ENCODE measurements at places on chromosomes 3 and 15. TPM values are rescaled to one million over a fixed set of nuclear protein-coding genes. Genes with fewer than 3 reads are reported as not detected.
A peak's percentile ranks its signal among the peaks of the same experiment; 100 is the strongest.

Gene IQCF5
- total RNA-seq: not detected

DNA sequence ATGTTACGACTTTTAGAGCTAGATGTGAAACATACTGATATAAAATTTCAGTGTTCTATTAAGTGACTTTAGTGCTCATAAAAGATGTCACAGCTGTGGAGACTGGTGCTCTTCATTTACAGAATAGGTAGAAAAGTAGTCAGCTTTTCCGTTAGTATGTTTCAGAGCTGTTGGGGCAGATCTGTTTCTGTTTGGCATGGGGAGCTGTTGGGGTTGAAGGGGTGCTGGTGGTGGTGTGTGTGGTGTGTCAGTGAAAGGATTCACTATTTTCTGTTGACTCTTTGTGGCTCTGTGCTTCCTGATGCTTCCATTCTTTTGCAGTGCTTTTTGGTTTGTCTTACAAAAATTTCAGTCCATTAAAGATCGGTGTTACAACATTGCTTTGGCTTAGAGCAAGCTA, 3.2 kb downstream of the UBE2E2 start:
- no peak for DNase-seq

Gene PLCH1
- total RNA-seq: 0.50 TPM

GRCh38 chr3:14077310-14077709, 47.4 kb downstream of the CHCHD4 start:
- DNase-seq: no peak

DNA sequence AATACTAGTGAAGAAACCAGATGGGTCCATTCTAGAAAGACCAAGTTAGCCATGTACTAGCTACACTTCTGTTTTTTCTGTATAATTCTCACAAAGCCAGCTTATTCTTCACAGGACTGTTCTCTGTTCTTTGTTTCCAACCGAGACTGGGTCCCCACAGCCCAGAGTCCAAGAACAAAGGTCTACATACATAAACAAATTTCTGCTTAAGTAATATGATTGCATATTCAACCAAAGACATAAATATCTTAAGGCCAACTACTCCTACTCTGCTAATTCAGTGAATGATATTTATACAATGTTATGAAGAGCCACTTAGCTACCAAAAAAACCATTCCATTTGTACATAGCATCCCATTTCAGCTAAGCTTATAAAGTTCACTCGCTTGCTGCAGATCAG, 299.8 kb upstream of the CCDC54 start:
- DNase-seq: no peak

- no peak for DNase-seq
Observed at GRCh38 chr3:102790747-102791325, 356.0 kb downstream of the ZPLD1 start.

Gene KBTBD8
- 3.0 TPM for total RNA-seq

GRCh38 chr3:4071481-4072184, 231.5 kb upstream of the SETMAR start:
- no peak for DNase-seq

- no peak for DNase-seq
Observed at GRCh38 chr3:112297714-112298113, 3.7 kb upstream of the SLC9C1 start.

Gene RUBCN
- total RNA-seq: 42.2 TPM

DNA sequence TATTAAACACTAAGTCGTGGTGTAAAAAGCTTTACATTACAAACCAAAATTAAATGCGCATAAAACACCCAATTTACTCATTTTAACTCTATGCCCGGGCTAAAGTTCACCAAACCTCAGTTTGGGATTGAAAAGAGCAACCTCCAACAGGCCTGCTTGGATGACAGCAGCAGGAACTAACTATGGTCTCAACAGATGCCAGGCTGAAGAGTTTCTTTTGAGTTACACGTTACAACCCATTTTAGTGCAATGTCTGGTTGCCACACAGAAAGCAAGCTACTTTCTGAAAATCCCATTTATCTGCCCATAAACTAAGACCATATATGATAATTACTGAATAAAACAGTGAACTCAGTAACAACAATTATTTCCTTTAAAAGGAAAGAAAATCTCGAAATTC, 2.2 kb downstream of the SATB1 start:
- DNase-seq: no peak

- peak; percentile 90 for DNase-seq
Observed at GRCh38 chr15:58473724-58474123, 41.9 kb downstream of the LIPC start.

DNA sequence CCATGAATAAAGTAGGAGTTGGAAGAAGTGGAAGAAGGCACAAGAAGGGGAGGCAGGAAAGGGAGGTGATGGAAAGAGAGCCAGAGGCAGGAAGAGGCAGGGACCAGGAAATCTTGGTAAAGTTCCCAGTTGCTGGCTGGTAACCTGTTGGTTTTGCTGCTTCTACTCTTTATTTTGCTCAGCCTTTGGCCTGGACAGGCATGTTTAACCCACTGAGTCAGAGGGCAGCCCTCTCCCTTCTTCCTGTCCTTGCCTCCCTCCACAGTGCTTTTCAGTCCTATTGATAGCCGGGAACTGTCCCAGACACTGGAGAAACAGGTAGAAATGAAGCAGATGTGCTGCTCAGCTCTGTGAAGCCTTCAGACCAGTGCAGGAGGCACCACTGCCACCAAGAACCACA, 43.4 kb upstream of the APEH start:
- DNase-seq: no peak

DNA sequence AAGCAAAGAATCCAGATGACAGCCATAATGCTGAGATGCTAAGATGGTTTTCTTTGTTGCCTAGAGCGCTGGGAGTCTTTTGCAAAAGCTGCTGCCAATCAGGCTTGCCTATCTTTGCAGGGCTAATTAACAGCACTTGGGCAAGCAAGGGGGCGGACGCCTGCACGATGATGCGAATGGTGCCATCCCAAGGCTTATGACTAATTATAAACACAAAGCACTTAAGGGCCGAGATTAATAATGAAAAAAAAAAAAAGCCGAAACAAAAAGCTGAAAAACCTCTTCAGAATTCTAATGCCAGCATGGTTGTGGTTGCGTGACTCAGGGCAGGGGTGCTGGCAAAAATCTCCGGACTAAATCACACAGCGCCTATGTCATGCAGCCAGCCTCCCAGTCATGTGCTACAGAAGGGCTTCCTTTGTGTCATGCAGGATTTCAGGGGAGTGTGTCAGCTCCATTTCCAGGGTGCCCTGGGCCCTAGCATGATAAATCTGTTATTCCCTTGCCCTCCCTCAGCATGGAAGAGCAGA, 185.0 kb upstream of the ANKRD28 start:
- DNase-seq: peak; percentile 95

Gene INSYN1
- total RNA-seq: 1.5 TPM

GRCh38 chr3:166986000-166986399, 394.1 kb downstream of the ZBBX start:
- DNase-seq: peak; percentile 11

Gene CPLX3
- total RNA-seq: not detected

GRCh38 chr3:129688271-129688895, 81.9 kb upstream of the PLXND1 start:
- DNase-seq: peak; percentile 62

- DNase-seq: no peak
Observed at GRCh38 chr3:185221203-185221602, 32.6 kb downstream of the EHHADH start.

DNA sequence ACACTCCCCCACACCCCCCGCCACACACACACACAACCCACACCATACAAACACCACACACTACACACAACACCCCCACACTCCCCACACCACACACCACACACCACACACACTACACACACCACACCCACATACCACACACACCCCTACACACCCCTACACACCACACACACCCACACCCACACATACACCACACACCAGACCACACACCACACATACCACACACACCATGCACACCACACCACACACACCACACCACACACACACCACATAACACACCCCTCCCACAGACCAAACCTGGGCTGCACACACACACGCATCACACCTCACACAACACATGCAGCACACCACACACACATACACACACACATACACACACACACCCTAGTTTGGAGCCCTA, 1.8 kb upstream of the RASGRF1 start:
- no peak for DNase-seq

GRCh38 chr3:117405359-117405758, 695.8 kb downstream of the TUSC7 start:
- DNase-seq: no peak

- peak; percentile 95 for DNase-seq
Observed at GRCh38 chr3:16101295-16102186, 72.9 kb upstream of the GALNT15 start.

- no peak for DNase-seq
Observed at GRCh38 chr3:100030346-100030745, 84.0 kb downstream of the FILIP1L start.

Gene ARRDC4
- 1.7 TPM for total RNA-seq

GRCh38 chr3:53892286-53892637, 603 bp upstream of the SELENOK start:
- peak; percentile 17 for DNase-seq

GRCh38 chr3:143155756-143156155, 36.2 kb downstream of the CHST2 start:
- DNase-seq: no peak

DNA sequence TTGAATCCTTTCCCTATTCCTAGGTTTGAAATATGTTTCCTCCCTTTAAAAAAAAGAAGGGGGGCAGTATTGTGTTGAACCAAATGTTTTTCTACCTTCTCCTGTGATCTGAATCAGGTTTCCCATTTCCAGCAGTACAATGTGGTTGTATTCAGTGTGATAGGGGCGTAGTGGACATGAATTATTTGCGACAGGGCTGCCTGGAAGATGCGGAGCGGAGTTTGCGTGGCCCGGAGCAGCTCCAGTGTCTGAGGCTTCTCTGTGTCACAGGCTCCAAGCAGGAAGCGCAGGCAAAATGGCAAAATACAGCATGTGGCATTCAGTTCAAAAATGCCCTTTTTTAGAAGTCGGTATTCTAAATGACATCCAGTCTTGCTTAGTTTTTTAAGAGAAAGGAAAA, 154.4 kb downstream of the PGPEP1L start:
- DNase-seq: peak; percentile 81

Gene CGGBP1
- 72.9 TPM for total RNA-seq

Gene ZPLD1
- not detected for total RNA-seq

Gene SERPINI1
- 3.3 TPM for total RNA-seq

Measured in A172 (cell line).